ENCODE measurements at places on chromosomes 16 and 17. TPM values are rescaled to one million over a fixed set of nuclear protein-coding genes. Genes with fewer than 3 reads are reported as not detected.

DNA sequence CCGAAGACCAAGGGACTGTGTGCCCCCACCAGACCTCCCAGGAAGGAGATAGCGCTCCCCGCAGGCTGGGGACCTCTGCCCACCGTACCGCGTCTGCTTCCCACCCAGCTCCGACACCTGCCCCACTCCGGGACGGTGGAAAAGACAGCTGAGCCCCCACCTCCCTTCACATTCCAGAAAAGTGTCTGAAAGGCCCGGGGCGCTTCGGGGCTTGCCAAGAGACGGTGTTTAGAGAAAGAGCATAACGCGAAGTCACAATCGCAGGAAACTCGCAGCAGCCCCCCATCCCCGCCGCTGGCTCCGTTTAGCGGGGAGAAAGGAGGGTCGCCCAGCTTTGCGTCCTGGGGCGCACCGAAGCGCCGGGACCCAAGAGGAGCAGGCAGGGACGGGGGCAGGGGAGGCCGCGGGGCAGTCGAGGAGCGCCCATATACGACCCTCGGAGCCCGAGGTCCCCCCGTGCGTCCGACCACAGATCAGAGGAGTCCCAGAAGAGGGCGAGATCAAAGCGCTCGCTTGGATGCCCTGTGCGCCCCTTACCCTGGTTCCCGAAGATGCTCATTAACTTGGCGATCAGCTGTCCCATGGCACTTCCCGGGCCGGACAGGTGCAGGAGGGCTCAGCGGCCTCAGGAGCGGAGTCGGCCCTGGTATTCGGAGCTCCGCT, 652 bp downstream of the ARL5C start:
- H3K4me3 ChIP-seq = peak overlapping the region; percentile 74
- no peaks in the 10 kb centered on the region for H3K36me3 ChIP-seq
- H3K27me3 ChIP-seq = peaks cover 2% of the 10 kb centered on the region
- DNase-seq = no peak
- peaks cover 27% of the 10 kb centered on the region for H3K4me1 ChIP-seq

The AANAT gene
- 0.94 TPM for total RNA-seq

GRCh38 chr17:65527857-65528591, 33.4 kb downstream of the AXIN2 start:
- H3K27ac ChIP-seq = no peak overlapping the region
- H3K36me3 ChIP-seq = no peaks in the 10 kb centered on the region

DNA sequence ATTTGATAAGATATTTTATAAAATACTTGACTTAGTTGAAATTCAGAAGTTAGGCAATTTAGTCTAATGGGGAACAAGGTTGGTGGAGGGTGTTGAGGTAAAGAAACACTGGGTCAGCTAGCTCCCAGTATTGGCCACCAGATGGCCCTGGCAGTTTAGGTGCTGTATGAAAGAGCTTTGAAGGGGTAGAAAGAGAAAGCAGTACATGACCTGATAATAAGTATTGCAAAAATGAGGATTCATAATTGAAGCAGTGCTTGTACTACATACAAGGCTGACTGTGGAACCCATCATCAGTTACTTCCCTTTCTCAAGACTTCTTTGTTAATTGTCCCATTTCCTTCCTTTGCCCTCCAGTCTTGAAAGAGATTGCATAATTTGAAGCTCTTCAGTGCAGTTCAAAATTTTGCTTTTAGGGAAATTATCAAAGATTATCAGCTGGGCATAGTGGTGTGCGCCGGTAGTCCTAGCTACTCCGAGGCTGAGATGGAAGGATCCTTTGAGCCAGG, 29.4 kb downstream of the TANC2 start:
- DNase-seq = peak; percentile 10
- no peaks in the 10 kb centered on the region for H3K27me3 ChIP-seq
- H3K4me3 ChIP-seq = no peak overlapping the region
- no peak overlapping the region for H3K27ac ChIP-seq
- H3K36me3 ChIP-seq = no peaks in the 10 kb centered on the region

- H3K27ac ChIP-seq = no peak overlapping the region
- no peaks in the 10 kb centered on the region for H3K36me3 ChIP-seq
- H3K27me3 ChIP-seq = no peaks in the 10 kb centered on the region
- peaks cover 22% of the 10 kb centered on the region for H3K4me1 ChIP-seq
- DNase-seq = peak; percentile 43
These were observed 10.1 kb downstream of the GJD3 start for GRCh38 chr17:40354221-40355122.

DNA sequence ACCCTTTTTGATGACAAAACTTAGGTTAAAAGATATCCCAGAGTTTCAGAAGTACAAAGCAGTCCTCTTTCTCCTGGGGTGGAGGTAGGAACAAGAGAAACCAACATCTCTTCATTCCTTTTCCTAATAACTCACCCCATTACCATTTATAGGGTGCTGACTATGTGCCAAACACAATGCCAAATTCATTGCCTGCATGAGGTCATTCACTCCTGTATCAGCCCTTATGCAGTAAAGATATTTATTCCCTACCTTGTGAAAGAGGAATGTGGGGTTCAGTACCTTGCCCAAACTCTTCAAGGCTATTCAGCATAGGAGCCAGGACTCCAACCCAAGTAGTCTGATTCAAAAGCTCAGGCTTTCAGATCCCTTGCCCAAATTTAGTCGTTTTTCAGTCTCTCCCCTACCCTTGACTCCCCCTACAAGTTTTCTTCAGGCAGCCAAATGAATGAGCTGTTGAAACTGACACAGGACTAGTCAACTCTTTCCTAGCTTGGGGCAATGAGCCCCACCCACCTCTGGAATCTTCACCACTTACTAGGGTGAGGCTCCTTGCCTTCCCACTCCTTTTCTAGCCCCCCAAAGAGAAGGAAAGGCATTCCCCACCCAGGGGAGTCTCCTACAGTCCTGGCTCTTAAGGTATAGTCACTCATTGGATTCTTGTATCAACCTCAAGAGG, 5.9 kb downstream of the KRT14 start:
- no peak overlapping the region for H3K4me3 ChIP-seq
- no peak for DNase-seq
- no peaks in the 10 kb centered on the region for H3K4me1 ChIP-seq
- no peak overlapping the region for H3K27ac ChIP-seq
- H3K36me3 ChIP-seq = no peaks in the 10 kb centered on the region

GRCh38 chr17:65039336-65039988, 17.1 kb downstream of the GNA13 start:
- peak; percentile 83 for DNase-seq
- H3K4me3 ChIP-seq = no peak overlapping the region

The PYY gene
- not detected for total RNA-seq

DNA sequence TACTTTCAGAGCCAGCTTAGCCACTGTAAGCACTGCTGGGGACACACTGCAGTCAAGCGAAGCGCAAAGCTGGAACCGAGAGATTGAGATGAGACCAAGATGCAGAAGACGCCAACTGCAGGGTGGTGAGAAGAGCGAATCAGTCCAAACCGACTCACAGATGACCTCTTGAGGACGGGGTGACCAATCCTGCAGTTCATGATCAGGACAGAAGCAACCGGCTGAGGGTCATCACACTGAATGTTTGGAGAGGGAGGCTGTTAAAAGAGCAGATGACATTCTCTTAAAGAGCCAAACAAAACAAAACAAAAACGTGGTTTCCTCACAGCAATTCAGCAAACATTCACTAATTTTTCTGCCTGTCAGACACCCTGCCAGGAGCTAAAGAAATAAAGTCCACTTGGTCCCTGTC, 8.5 kb downstream of the HASPIN start:
- H3K27ac ChIP-seq = no peak overlapping the region
- no peaks in the 10 kb centered on the region for H3K36me3 ChIP-seq
- H3K4me3 ChIP-seq = no peak overlapping the region
- no peaks in the 10 kb centered on the region for H3K27me3 ChIP-seq
- H3K4me1 ChIP-seq = peaks cover 30% of the 10 kb centered on the region
- DNase-seq = peak; percentile 65

GRCh38 chr16:80367037-80367658, 173.6 kb upstream of the DYNLRB2 start:
- no peak for DNase-seq
- H3K27me3 ChIP-seq = no peaks in the 10 kb centered on the region
- H3K4me1 ChIP-seq = no peaks in the 10 kb centered on the region
- H3K4me3 ChIP-seq = no peak overlapping the region
